ENCODE measurements at places on chromosomes 16 and 17.
A peak's percentile ranks its signal among the peaks of the same experiment; 100 is the strongest.

DNA sequence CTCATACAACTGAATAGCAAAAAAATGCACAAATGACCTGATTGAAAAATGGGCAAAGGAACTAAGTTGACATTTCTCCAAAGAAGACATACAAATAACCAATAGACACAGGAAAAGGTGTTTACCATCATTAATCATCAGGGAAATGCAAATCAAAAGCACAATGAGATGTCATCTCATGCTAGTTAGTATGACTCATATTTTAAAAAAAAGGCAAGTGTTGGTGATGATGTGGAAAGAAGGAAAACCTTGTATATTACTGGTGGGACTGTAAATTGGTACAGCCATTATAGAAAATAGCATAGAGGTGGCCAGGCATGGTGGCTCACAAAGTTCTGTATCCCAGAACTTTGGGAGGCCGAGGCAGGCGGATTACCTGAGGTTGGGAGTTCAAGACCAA is 232.5 kb upstream of the ZFHX3 start:
- no peak for DNase-seq

GRCh38 chr17:61314368-61315078 is 85.1 kb upstream of the TBX2 start:
- no peak for DNase-seq

GRCh38 chr17:55285340-55286301 is 20.9 kb downstream of the HLF start:
- no peak for DNase-seq

GRCh38 chr17:12519956-12520594 is 145.6 kb upstream of the MYOCD start:
- DNase-seq = no peak

GRCh38 chr17:59433586-59433985 is 102.1 kb downstream of the YPEL2 start:
- no peak for DNase-seq

DNA sequence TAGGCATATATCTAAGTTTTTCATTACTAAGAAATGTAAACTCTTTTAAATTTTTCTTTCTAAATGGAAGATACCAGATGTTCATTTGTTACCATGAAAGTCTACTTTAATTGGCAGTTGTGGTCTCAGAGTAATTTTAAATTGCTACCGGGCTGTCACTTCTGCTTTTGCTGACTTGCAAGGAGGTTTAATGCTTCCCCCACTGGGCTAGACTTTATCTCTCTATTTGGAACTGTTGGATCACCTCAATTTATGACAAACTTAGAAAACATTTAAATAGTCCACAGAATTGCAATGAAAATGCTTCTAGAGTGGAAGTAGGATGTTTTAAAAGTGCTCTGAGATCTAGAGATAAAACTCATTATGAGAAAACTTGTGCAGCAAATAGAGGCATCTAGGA is 479.8 kb upstream of the GOT2 start:
- no peak for DNase-seq

- peak; percentile 90 for DNase-seq
These were observed 4.5 kb upstream of the UNC13D start for GRCh38 chr17:75848523-75849278.

DNA sequence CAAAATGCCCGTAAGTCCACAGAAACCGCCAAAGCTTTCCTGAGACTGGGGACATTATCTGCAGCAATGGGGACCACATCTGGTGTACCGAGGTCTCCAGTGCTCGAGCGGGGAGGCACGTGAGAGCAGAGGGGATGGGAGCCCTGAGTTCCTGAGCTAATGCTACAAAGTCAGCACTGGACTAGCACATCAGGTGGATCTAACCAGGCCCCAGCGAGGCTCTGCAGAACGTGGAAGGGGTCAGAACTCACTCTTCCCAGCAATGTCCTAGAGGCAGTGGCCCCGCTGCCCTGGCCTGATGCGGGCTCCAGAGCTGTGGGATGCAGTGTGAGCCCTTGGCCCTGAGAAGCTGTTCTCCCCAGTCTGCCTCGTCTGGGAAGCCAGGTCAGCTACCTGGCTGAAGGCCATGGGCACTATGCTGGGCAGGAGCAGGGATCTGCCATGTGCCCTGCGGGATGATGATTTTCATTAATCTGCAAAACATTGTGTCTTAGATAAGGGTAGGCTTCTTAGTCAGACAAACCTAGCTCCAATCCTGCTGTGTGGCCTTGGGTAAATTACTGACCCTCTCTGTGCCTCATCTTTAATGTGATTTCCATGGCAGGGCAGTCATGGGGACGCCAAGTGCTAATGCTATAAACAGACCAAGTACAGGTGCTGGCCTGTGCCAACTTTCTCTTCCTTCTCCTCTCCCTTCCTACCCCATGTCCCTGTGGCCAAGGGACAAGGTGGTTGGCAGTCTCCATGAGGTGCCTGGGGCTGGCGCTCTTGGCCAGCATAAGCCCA is 40.1 kb upstream of the SLC38A10 start:
- no peak for DNase-seq

GRCh38 chr17:76385892-76386786 is 1.7 kb downstream of the SPHK1 start:
- DNase-seq = peak; percentile 90

GRCh38 chr16:4846503-4846900 is 586 bp downstream of the GLYR1 start:
- peak; percentile 38 for DNase-seq

- no peak for DNase-seq
These were observed 27.0 kb downstream of the ZFPM1 start for GRCh38 chr16:88479793-88480760.

- peak; percentile 21 for DNase-seq
These were observed 349.4 kb downstream of the SLC39A11 start for GRCh38 chr17:72743037-72743467.

DNA sequence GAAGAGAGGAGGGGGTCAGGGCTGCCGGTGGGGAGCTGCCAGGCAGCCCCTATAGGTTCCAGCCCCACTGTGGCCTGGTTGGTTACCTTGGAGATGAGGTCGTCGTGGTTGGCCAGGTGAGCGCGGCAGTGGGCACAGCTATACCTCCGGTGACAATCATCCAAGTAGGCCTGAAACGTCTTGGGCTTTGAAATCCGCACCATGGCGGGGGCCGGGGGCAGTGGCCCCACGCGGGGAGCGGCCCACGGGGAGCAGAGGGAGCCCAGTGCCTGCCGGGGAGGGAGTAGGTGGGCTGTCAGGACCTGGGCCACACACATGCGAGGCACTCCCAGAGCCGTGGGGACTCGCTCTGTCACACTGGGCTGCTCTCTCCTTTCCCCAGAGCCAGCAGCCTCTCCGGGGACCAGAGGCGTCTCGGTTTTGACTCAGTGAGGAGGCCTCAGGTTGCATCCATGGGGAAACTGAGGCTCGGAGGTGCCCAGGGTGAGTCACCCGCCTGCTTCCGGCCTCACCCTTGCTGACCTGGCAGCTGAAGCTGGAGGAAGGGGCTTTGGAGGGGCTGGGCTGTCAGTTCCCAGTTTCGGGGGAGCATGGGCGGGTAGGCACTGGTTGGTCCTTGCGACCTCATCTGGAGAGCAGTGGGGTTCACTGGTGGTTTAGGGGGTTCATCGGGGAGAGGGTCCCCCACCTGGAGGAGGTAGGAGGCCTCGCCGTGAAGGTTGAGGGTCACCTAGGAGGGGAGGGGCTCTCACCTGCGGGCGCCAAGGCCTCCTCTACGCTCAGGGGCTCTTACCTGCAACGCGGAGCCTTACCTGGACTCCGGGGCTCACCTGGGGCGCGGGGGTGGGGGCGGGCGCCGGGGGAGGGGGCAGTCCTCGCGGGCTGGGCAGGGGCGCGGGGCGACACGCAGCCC is 591 bp downstream of the YPEL3 start:
- no peak for DNase-seq

DNA sequence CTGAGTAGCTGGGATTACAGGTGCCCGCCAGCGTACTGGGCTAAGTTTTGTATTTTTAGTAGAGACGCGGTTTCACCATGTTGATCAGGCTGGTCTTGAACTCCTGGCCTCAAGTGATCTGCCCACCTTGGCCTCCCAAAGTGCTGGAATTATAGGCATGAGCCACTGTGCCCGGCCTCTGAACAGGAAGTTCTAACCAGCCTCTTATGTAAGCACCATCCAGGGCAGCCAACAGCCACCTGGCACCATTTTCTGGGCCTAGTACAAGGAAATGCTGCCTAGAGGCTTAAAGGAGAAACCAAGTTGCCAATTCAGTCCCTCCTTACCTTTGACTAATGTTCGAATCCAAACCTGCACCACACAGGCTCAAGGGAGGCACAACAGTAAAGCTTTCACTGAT is 8.5 kb upstream of the SLC39A11 start:
- DNase-seq = no peak

- DNase-seq = no peak
These were observed 12.7 kb downstream of the ENDOV start for GRCh38 chr17:80427366-80428282.

DNA sequence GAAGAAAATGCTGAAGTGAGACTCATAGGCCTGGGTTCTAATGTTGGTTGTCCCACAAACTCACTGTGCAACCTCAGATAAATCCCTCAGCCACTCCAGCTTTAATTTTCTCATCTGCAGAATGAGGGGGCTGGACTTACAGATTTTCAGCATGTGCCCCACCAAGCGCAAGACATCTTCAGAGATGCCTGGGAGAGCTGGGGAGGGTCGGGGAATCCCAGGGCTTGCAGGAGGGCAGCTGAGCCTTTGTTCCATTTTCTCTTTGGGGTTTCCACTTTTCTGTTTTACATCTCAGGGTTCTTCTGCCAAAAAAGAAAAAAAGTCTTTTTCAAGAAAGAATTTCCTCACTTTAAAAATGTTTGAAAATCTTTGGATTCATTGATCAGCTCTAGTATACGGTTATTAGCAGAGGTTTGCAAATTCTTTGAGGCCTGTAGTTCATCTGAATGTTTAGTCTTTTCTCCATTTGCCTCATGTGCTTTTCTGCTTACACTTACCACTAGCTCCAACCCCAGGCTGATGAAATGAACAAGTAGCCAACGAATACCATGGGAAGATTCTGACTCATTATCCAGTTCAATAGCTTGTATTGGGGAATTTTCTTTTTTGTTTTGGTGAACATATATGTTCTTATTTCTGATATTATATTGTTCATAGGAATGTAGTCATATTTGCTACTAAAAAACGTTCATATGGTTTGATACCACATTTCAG is 56.4 kb downstream of the CHD9 start:
- DNase-seq = no peak

- no peak for DNase-seq
These were observed 14.9 kb downstream of the DUS2 start for GRCh38 chr16:68037841-68038597.

DNA sequence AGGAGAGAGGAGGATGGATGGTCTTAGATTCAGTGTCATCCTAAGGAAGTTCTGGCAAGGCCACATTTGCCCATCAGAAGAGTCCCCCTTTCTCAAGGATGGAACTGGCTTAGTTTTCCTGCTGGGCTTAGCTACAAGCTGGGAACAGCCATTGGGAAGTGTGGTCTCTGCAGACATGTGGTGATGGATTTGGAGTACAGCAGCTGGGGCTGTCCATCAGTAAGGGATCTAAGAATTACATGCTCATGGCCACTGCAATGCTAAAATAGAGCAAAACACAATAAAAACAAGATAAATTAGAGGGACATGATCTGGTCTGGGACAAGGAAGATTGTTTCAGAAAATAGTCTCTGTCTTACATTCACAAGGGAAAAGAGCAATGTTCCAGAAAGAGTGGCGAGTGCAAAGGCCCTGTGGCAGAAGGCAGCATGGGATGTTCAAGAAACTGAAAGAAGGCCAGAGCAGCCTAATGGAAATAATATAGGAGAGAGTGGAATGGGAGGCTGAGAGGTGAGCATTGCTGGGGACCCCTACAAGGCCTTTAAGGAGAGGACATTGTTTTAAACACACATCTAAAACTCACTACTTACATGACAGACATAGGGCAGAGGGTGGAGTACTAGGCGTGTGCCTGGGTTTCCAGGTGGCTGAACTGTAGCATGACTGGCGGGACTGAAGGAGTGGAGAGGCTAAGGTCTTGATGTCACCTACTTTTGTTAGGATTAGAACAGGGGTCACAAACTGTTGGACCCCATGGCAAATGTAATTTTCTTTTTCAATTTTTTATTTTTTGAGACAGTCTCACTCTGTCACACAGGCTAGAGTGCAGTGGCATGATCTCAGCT is 17.0 kb upstream of the TOX3 start:
- no peak for DNase-seq

DNA sequence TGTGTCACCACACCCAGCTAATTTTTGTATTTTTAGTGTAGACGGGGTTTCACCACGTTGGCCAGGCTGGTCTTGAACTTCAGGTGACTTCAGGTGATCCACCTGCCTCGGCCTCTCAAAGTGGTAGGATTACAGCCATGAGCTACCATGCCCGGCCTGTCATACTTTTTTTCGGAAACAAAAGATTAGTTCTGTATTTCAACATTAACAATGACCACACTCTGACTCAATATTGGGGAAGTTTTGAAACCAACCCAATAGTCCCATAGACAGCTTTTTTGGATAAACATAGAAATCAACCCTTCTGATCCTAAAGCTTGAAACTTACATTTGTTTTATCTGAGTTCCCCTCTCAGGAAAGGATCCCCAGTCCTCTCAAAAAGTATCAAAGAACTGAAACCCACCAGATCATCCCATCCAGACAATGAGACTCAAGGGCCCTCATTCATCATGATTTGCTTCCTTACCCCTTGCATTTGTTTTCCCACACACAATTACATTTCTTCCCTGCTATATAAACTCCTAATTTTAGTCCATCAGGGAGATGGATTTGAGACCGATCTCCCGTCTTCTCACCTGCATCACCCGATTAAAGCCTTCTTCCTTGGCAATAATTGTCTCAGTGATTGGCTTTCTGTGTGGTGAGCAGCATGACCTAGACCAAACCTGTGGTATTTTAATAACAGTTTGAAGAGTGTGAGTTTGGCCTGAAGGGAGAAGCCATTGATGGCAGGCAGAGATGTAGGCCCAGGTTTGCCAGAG is 7.2 kb upstream of the AGRP start:
- no peak for DNase-seq

All from HAP-1 (cell line).